Aorta (tissue), 5 donors: ENCODE measurements at places on chromosomes 7 and 10. TPM values are rescaled to one million over a fixed set of nuclear protein-coding genes. Genes with fewer than 3 reads are reported as not detected.

DNA sequence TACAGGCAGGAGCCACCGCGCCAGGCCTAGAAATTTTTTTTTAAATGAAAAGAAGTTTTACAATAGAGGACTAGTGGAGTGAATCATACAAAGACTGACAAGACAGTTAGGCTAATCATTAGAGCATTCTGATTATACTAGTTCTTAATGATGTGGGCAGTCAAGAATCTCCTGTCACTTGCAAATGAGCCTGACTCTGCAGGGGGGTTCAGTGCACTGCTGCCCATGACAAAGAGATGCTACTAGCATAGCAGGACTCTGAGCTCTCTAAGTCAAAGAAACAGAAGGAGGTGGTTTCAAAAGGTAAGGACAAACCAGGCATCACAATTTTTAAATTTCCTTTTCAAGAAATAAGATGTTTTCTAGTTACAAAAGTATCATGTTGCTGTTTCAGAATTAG is 59.0 kb downstream of the CCDC6 start:
- DNase-seq: no peak

DNA sequence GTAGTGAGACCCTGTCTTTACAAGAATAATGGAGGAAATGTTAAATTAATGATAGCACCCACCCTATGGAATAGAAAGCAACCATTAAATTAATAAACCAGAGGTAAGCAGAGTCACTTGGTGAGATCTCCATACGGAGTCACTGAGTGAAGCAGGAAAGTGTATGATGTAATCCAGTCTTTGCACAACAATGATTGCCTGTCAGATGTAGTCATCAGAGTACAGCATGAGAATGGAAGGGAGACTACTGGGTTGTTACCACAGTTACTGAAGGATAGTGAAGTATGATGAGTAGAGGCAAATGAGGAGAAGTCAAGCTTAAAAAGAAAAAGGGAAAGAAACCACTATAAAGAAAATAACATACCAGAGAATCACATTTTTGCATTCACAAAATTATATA is 371.9 kb upstream of the SHH start:
- no peak for DNase-seq

DNA sequence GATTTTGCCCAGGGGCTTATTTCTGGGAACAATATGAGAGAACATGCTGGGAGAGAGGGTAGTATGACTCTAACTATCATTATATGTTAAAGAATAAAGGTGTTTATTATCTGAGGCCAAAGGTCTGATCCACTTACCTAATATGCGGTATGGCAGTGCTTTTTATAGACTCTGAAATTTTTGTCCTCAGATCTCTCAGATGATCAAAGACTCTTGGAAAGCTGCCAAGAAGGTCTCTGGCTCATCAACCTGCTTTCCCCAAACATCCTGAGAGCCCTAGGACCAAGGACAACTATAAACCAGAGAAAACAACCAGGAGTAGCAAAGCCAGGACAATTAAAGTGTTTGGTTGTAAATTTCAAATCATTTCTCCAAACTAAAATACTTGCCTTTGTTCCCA is 255.7 kb upstream of the LRRN3 start:
- no peak for DNase-seq

- DNase-seq: peak; percentile 39
Observed at GRCh38 chr7:2564970-2565540, 6.3 kb downstream of the IQCE start.

- DNase-seq: no peak
Observed at GRCh38 chr7:13276977-13277376, 589.5 kb downstream of the ARL4A start.

DNA sequence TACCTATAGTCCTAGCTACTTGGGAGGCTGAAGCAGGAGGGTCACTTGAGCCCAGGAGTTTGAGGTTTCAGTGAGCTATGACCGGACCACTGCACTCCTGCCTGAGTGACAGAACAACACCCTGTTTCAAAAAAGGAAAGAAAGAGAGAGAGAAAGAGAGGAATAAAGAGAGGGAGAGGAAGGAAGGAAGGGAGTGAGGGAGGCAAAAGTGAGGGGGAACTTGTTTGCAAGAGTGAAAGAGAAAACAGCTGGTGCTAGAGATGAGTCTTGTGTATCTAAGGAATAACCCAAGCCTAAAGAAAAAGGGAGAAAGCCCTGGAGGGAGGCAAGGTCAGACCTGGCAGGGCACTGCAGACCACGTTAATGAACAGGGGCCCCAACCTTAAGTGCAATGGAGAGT is 4.8 kb upstream of the NT5C2 start:
- DNase-seq: no peak

DNA sequence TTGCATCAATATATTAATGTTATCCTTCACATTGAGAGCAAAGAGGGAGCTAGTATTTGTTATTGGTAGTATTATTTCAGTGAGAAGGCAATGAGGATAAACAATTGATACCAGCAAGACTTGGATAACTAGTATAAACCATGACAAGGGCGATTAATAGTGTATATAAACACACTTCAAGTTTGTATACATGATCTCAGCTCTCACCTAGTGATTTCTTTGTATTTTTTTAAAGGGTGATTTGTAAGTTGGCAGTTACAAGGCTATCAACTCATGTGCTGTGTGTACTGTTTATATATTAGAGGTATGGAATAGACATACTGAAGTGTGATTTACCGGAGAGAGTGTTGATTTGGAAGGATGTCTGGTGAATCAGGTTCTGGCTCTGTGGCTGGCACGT is 88.0 kb downstream of the SNX10 start:
- no peak for DNase-seq

Gene GRID2IP
- polyA plus RNA-seq: 0.25 TPM

GRCh38 chr10:25261110-25261509 is 86.3 kb downstream of the GPR158 start:
- no peak for DNase-seq

Gene STRIP2
- 0.13 TPM for polyA plus RNA-seq

Gene MCM10
- not detected for polyA plus RNA-seq

DNA sequence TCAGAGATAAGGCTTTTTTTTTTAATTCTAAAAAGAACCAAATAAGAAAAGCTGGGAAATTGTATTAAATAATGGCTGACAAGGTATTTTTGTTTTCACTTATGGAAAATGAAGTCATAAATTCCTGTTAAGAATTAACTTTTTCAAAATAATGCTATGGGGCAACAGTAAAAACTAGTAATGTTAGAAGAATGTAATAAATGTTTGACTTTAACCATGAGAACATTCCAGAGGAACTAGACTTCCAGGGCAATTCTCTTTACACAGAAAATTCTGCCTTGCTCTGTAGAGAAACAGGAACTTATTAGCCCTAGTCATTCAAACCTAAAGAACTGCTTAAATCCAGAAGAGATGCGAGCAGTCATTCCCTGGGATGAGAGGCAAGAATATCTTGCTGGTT is 571.1 kb downstream of the IPMK start:
- no peak for DNase-seq

- no peak for DNase-seq
Observed at GRCh38 chr7:78677391-78677790, 776.1 kb downstream of the MAGI2 start.

GRCh38 chr10:76974017-76974691 is 663.5 kb downstream of the KCNMA1 start:
- DNase-seq: no peak

DNA sequence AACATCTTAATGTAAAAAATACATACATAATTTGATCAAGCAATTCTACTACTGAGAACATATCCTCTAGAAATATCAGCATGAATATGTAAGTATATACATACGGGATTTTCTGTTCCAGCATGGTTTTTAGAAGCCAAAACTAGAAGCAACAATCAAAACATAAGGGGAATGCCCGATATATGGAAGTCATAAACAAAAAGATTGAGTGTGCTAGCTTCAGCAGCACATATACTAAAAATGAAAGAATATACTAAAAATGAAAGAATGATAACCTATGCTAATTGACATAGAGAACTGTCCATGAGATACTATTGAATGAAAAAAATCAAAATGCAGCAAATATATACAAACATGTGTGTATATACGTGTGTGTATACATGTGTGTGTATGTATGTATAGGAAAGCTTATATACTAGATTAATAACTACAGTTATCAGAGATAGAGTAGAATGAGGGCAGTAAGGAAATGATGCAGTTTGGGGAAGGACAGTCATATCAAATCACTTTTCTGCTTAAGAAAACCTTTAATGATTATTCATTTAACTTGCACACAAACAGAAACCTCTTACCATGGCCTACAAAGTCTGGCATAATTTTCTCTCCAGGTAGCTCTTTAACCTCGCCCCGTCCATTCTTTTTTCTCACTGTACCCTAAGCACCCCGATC is 72.9 kb downstream of the NPY start:
- DNase-seq: no peak

GRCh38 chr7:134829380-134829986 is 50.0 kb downstream of the CALD1 start:
- DNase-seq: no peak

DNA sequence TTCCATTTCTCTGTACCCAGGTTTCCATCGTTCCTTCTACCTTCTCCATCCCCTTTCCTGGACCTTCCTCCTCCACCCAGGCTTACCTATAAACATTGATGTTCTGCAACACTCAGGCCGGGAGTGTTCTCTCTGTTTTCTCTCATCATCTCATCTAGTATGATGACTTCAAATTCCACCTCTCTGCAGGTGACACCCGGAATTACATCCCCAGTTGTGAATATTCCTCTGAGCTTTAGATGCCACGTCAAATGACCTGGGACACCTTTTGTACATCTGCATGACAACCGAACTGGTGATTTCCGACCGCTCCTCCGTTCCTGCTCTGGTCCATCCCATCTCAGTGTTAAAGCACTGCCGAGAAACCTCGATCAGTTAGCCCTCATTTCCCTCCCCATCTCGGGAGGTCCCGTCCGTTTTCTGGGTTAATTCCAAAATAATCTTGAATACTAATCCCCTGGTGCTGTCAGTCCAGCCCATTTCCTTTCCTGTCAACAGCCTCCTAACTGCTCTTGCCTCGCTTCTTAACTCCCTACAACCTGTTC is 76.7 kb upstream of the SAMD8 start:
- DNase-seq: no peak

Gene TEX36
- polyA plus RNA-seq: not detected

DNA sequence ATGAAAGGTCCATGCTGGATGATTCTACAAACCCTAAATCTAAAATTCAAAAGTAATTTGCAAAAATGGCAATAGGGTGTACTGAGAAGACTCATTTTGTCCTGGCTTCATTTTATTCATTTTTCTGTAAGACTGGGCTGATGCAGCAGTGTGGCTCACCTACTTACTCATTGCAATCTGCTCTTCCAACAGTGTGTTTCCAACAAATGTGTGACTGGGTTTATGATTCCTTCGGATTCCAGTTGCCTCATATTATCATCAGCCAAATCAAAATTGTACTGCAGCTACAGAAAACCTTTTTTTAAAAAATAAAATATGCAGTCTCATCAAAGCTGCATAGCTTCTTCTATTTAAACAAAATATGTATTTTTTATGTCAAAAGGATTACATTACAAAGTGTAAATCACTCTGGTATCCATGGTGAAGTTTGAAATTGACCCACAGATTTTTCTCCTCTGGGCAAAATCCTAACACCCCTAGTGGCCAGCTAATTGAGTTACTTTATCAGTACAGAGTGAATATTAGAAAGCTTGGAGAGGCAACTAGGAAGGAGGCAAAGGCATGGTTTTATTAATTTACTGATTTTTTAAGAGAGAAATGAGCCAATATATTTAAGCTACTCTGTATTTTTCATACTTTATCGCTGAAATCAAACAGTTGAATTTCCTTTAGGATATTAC is 390.3 kb downstream of the MAGI2 start:
- DNase-seq: no peak

- no peak for DNase-seq
Observed at GRCh38 chr7:110877016-110877415, 213.9 kb upstream of the LRRN3 start.

Gene PDE6C
- polyA plus RNA-seq: not detected

GRCh38 chr7:48259463-48260280 is 88.4 kb downstream of the ABCA13 start:
- no peak for DNase-seq

Gene EBLN1
- not detected for polyA plus RNA-seq

DNA sequence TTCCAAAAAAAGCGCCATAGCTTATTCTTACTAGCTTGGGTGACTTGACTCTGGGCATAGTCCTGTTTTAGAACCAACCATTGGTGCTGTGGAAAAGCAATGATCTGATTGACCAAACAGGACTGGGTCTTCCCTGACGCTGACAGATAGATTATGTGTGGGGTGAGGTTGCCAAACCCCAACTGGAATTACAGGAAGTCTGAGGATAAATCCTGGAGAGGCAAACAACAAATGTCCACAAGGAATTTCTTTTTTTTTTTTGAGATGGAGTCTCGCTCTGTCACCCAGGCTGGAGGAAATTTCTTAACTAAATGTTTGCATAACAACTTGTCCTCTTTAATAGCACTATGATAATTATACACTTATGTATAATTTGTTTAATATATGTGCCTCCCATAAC is 19.2 kb downstream of the GCC1 start:
- DNase-seq: no peak

Gene BLNK
- 0.72 TPM for polyA plus RNA-seq

- no peak for DNase-seq
Observed at GRCh38 chr10:103583871-103584215, 90.3 kb downstream of the NEURL1 start.

Gene MMD2
- not detected for polyA plus RNA-seq

Gene FGL2
- polyA plus RNA-seq: 104 TPM

GRCh38 chr10:93471110-93471651 is 11.0 kb downstream of the MYOF start:
- DNase-seq: no peak

- no peak for DNase-seq
Observed at GRCh38 chr10:73924935-73925334, 14.0 kb downstream of the PLAU start.

GRCh38 chr10:73900064-73900463 is 10.9 kb upstream of the PLAU start:
- no peak for DNase-seq

Gene GIMAP7
- polyA plus RNA-seq: 5.4 TPM

GRCh38 chr7:120729245-120729644 is 128.7 kb downstream of the TSPAN12 start:
- DNase-seq: no peak

- no peak for DNase-seq
Observed at GRCh38 chr10:98967601-98968000, 268.1 kb downstream of the HPSE2 start.

Gene ADCYAP1R1
- not detected for polyA plus RNA-seq

Gene PRKCQ
- polyA plus RNA-seq: 1.3 TPM

- no peak for DNase-seq
Observed at GRCh38 chr7:91086200-91086599, 178.0 kb upstream of the FZD1 start.

- DNase-seq: no peak
Observed at GRCh38 chr10:76657337-76658012, 980.1 kb downstream of the KCNMA1 start.

DNA sequence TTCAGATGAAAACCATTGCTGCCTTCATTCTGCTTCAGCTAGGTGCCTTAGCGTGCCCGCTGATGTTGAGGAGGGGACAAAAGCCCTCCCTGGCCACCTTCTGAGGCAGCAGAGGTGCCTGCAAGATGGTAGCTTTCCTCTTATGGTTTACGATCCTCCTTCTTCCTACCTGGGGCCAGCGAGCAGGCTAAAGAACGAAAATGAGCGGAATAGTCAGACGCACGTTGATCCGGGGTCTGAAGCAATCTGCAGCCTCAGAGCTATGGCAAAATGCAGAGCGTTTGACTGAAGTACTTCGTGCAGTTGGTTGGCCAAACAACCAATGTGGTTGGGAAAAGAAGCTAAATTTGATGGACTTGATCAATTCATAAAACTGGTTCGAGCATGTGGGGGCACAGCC is 95.5 kb downstream of the GATA3 start:
- no peak for DNase-seq
